ENCODE measurements at places on chromosomes 11 and 22. TPM values are rescaled to one million over a fixed set of nuclear protein-coding genes. Genes with fewer than 3 reads are reported as not detected.
A peak's percentile ranks its signal among the peaks of the same experiment; 100 is the strongest.

DNA sequence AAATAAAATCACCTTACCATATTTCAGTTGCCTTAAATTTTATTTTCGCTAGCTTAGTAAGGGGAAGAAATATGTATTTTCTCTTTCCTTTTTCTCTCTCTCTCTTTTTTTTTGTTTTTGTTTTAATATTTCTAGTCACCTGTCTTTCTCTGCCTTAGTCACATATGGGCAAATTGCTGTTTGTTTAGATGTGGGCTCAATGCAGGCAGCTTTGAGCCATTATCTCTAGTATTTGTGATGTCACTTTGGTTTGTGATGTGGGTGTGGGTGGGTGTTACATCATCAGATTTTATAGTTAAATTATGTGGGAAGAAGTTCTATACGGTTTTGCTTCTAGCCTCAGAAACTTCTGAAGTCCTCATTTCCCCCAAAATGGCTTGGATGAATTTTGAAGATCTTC is at the start of gene C22orf31:
Gene C22orf31, minus strand, starts transcription at position 59 of the 400 bp plus-strand sequence. Its CDS starts 39 bp downstream, at position 20.
- H3K27me3 ChIP-seq = no peaks in the 10 kb centered on the region
- no peak within 1 kb of the TSS for H3K4me3 ChIP-seq
- no peak within 1 kb of the TSS for H3K27ac ChIP-seq
- H3K36me3 ChIP-seq = no peaks in the 10 kb centered on the region

DNA sequence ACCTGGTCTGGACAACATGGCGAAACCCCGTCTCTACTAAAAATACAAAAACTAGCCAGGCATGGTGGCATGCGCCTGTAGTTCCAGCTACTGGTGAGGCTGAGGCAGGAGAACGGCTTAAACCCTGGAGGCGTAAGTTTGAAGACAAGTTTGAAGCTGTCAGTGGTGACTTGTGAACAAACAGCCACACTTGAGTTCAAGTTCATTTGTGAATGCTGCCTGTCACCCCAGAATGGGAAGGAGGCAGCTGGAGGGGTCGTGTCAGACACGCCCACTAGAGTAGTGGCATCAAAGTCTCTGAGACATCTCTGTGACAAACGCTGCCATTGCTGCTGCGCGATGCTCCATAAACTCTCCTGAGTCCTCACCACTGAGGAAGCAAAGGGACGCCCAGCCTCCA is 74.2 kb downstream of the DGCR2 start:
- H3K4me3 ChIP-seq = no peak overlapping the region
- H3K4me1 ChIP-seq = no peaks in the 10 kb centered on the region
- H3K36me3 ChIP-seq = peaks cover 40% of the 10 kb centered on the region
- H3K27me3 ChIP-seq = no peaks in the 10 kb centered on the region

GRCh38 chr22:40512426-40513136 is 123.9 kb downstream of the MRTFA start:
- H3K4me1 ChIP-seq = no peaks in the 10 kb centered on the region
- H3K36me3 ChIP-seq = no peaks in the 10 kb centered on the region
- DNase-seq = no peak
- no peak overlapping the region for H3K27ac ChIP-seq

DNA sequence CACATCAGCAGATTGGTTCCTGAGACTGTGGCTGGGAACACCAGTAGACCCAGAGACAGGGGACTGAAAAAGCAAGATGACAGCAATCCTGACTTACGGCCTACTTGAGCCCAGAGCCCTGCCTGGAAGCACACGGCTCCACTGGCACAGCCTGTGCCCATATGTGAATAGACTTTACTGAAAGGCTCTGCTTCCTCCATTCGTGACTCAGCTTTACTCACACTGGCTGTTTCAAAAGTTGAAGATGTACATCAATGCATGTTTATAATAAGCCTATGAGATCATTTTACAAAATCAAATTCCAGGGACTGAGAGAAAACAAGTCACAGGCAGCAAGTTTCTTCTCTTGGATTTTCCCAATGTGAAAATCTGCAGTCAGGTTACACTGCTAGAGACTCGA is 134.6 kb upstream of the TEAD1 start:
- no peak for DNase-seq
- H3K4me3 ChIP-seq = no peak overlapping the region
- H3K36me3 ChIP-seq = no peaks in the 10 kb centered on the region
- H3K27ac ChIP-seq = peak overlapping the region; percentile 83
- no peaks in the 10 kb centered on the region for H3K27me3 ChIP-seq
- H3K4me1 ChIP-seq = peaks cover 49% of the 10 kb centered on the region

RNF121 gene
- polyA plus RNA-seq = 67.5 TPM

POGLUT3 gene
- polyA plus RNA-seq = 32.3 TPM

All from SK-N-SH (cell line).